ENCODE measurements at places on chromosomes 7 and 10.

- no peak for DNase-seq
Observed at GRCh38 chr7:47654672-47655298, 72.9 kb upstream of the TNS3 start.

DNA sequence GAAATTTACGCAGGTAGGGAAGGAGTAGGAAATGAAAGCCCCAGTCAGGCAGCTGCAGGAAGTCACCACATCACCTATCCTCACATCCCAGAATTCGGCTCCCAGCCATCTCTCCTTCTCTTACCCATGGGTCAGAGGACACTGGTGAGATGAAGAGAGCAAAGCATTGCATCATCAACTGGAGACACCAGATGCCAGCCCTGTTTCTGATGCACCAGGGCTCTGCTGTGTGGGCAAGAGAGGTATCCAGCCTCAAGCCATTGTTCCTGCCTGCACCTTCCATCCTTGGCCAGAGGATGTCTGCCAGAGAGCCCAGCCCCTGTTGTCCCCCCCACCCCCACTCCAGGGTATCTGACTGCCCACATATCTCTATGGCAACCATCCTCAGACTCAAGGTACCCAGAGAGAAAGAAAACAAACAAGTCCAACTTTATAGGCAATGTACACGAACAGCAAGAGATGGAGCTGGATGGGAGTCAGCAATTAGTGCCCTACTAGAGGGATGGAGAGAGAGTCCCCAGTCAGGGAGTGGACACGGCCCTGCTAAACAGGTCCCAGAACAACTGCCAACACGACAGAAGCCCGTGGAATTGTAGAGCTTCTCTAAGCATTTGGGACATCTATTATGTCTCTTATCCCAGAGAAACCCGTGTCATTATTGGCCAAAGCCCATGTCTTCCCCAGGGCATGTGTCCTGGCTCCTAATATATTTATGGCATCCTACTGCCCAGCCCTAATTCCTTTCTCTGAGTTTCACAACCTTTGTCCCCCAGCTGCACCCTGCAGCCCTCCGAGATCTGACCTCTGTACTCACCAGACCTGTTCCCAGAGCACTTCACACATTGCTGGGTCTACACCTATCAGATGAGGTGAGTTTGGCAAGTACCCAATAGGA, 2.8 kb downstream of the CAMK2G start:
- DNase-seq, result no peak

- DNase-seq, result no peak
Observed at GRCh38 chr7:140060243-140060630, 2.5 kb downstream of the PARP12 start.

GRCh38 chr10:1661859-1662437, 75.4 kb downstream of the ADARB2 start:
- DNase-seq, result no peak

DNA sequence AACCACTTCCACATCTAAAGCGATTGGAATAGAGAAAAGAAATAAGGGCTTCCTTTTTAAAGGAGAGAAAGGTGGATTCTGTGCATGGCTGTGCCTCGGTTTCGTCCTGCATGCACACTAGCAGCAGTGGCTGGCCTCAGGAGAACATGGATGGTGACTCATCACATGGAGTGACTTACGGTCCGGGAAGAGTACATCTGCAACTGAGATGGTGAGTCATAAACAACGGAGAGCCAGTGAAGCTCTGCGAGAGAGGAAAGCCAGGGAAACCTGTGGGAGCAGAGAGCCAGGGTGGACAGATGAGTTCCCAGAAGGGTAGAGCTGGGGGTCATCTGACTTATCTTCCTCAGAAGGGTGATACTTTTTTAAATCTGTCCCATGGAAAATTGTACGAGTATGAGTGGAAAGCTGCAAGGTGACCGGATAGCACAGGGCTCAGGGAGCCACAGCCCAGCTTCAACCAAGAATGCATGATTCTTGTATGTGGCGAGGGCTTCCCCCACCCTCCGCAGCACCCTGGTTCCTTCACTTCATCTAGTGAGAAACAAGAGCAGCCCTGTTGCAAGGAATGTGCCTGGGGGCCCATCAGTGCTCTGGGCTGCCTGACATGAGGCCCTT, 259.1 kb downstream of the KLF6 start:
- DNase-seq, result no peak

GRCh38 chr7:89264126-89264525, 468.6 kb upstream of the TEX47 start:
- no peak for DNase-seq

- no peak for DNase-seq
Observed at GRCh38 chr7:24720283-24720682, 37.0 kb downstream of the GSDME start.

- no peak for DNase-seq
Observed at GRCh38 chr7:143510854-143511592, 33.4 kb downstream of the TAS2R41 start.

GRCh38 chr7:25559581-25560367, 331.5 kb upstream of the NPVF start:
- DNase-seq, result no peak

GRCh38 chr10:84429926-84430520, 101.6 kb downstream of the CCSER2 start:
- peak; percentile 37 for DNase-seq

DNA sequence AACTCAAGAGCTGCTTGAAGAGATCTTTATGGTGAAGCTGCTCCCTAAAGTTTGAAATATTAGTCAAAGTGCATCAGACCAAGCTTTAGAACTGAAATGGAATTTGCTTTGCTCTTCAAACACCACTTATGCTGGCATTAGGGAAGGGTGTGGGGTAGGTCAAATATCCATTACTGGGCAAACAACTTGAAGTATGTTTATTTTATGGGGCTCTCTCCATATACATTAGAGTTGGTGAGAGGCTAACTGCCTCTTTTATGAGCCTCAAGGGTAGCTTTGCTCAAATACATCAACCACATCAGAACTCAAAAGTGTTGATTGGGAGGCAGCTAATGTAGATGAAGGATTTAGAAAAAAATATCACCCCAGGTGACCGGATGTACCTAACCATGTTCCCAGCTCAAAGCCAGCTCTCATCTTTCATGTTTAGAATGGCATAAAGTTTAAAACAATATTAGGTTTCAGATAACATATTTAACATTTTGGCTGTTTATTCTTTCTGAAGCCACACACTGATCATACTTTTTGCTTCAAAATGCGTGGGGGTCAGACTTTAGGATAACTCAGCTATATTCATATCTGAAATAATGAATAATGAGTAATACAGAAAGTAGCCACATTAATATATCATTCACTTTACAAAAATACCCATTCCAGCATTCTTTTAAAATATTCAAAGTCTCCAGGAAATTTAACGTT, 318.6 kb downstream of the PTEN start:
- no peak for DNase-seq

DNA sequence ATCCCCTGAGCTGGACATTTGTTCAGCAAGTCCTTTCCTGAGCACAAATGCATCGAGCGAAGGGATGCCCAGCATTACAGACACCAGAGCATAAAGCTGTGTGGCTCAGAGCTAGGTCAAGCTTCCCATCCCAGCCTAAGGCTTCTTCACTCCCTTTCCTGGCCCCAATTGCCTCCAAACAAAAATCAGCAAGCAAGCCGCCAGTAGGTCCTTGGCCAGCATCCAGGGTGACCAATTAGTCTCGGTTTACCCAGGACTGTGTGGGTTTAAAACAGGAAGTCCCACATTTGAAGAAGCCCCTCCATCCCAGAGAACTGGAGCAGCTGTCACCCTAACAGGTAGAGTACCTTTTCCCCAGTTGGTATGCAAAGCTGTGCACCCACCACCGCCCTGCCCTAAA, 51.2 kb downstream of the PRKAG2 start:
- no peak for DNase-seq

DNA sequence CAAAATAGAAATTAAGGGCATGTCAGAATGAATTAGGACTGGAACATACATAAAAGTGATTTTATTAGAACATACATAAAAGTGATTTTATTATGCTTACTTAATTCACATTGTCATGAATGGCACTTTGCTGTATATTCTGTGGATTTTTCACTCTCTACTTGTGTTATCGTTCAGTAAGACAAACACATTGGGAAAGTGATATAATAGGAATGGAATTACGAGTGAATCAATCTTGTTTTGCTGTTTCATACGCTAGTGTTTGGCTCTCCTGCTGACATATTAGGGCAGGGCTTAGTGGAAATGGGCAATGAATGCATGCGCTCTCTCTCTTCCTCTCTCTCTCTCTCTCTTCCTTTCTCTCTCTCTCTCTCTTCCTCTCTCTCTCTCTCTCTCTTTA, 561.1 kb downstream of the ACTR3B start:
- DNase-seq, result no peak

GRCh38 chr7:44498230-44498954, 7.9 kb upstream of the NUDCD3 start:
- DNase-seq, result no peak

DNA sequence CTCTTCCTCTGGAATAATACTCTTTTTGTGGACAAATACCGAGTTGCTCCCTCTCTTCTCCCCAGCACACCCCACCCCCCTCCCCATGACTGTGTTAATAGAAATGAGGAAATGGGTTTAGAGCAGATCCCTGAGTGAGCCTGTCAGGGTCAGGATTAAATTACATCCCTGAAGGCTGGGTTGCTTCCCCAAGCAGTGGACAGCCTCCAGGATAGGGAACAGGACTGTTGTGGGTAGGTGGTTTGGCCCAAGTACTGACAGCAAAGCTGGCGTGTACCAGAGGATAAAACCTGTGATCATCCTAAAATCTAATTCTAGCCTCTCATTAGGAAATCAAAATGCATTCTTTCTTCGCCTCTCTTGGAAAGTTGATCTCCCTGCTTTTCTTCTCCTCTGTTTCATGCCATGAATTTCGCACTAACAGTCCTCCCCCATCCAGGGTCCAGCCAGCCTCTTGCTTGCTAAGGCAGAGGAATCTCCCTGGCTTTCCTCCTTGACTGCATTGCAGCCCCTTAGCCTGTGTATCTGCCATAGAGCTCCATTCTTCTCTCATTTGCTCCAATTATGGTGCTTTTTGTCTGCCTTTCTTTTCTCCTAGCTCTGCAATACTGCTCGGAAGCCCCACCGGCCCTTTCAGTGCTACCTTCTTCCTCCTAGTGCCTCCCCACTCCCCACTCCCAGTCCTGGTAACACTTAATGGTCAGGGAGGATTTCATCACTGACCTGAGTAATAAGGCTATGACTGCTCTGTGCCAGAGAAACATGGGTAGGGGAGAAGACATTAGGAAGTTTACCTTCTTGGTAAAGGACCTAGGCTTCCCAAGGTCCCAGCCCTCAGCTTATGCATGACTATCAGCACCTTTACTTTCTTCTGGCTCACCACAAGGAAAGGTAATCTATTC, 8.4 kb downstream of the LRRC4 start:
- no peak for DNase-seq

DNA sequence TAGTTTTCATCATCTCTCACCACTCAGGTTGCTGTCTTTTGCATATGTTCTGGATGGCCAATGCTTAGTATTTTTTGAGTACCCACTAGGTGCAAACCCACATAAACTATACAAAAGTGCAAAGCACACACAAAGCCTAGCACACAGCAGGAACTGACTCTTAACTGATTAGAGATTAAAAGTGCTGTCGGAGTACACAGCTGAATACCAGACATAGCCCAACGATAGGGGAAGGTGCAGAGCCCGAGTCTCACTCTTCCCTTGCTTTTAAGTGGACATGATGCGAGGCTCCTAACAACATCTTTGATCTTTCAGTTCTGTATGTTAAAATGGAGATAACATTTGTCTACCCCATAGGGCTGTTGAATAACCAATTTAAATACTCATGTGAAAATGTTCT, 90.8 kb downstream of the DPY19L1 start:
- DNase-seq, result no peak

- DNase-seq, result peak; percentile 42
Observed at GRCh38 chr7:33903791-33904680, 1.3 kb upstream of the BMPER start.

DNA sequence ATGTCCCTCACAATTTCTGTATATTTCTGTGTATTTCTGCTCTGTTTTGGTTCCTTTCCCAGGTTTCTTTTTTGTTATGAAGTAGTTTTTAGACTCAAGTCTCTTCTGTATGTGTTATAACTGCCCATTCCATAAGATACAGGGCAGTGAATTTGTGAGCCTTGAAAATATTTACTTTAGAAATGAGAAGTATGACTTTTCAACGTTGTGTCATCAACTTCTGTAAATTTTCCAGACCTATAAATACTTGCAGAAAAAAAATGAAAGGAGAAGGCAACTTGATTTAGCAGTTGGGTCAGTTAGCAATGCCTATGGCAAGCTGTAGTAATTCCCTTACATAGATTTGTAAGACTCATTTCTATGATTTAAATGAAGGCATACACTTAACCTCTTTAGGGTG, 11.5 kb downstream of the EGFR start:
- DNase-seq, result no peak

- no peak for DNase-seq
Observed at GRCh38 chr10:78231939-78232338, 198.3 kb downstream of the RPS24 start.

Data from hypothalamus (tissue), 51 donors.